ENCODE measurements at places on chromosomes 16 and 17.
A peak's percentile ranks its signal among the peaks of the same experiment; 100 is the strongest.

DNA sequence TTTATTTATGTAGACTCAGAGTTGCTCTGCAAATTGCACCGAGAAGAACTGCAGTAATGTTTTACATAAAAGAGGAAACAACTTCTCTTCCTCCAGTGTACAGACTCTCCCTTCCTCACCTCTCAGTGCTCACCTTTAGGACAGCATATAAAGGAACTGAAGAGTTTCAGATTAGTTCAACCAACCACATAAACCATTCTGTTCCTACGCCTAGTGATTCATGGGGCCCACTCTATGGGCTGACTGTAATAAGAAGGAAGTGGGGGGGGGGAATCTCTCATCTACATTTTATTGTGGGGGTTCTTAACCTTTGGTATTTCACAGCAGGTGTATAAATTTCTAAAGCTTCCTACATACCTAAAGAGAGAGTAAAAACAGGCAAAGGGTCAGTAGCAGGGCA is 18.3 kb downstream of the ZSWIM7 start:
- DNase-seq, result peak; percentile 36

- DNase-seq, result no peak
Observed at GRCh38 chr17:410543-411401, 58.2 kb upstream of the RPH3AL start.

- DNase-seq, result no peak
Observed at GRCh38 chr16:73302942-73303341, 255.0 kb upstream of the ZFHX3 start.

DNA sequence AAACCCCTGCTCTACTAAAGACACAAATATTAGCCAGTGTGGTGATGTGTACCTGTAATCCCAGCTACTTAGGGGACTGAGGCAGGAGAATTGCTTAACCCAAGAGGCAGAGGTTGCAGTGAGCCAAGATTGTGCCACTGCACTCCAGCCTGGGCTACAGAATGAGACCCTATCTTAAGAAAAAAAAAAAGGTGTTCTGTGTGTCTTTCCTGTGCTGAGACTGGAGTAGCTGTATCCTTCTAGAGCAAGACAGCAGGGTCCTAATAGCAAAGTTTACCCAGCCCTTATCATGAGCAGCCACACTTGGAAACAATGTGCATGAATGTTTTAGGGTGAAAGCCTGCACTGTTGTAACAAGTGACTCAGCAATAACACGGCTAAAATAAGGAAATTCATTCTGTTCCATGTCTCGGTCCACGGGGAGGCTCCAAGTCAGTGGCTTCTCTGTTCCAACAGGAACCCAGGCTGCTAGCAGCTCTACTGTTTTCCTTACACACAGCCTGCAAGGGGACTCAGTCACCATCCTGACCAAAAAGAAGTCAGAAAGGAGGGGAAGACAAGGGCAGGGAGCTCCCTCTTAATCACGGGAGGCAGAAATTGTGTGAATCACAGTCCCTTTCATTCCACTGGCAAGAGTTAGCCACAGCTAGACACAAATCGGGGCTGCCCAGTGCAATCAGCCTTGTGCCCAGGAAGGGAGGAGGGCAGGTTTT is 7.1 kb upstream of the SLC5A11 start:
- no peak for DNase-seq

- no peak for DNase-seq
Observed at GRCh38 chr17:49518346-49519078, 23.4 kb downstream of the NGFR start.

- no peak for DNase-seq
Observed at GRCh38 chr16:75483222-75483621, 12.0 kb downstream of the CHST6 start.

- DNase-seq, result no peak
Observed at GRCh38 chr16:88568710-88569613, 1.2 kb upstream of the ZC3H18 start.

DNA sequence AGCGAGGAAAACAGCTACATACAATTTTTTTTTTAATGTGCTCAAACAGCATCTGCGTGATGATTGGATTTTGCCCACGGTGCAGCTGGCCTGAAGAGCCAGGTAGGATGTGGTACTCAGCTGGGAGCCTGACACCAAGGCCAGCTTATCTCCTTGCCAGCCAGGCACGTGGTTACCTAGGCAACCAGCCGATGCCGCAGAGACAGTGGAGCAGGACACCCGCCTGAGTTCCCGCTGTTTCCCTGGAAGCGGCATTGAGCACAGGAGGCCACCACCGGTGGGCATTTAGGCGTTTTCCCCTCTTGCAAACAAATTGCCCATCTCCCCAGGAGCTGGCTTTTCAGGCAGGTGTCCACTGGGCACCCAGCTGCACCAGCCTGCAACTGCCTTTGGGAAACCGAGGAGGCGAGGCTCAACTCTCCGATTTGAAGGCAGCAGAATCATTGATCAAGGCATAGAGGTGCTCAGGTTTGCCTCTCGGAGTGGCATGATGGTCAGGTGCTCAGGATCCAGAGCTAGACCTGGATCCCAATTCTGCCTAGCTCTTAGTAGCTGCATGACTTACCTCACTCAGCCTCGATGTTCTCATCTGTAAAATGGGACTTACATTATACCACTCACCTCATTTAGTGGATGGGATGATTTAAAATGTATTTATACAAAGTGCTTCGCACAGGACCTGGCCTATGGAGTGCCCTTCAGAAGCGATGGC is 137.5 kb upstream of the PLCG2 start:
- DNase-seq, result no peak

- no peak for DNase-seq
Observed at GRCh38 chr17:39018267-39019134, 51.3 kb upstream of the FBXO47 start.

GRCh38 chr16:11852092-11852809 is 909 bp upstream of the RSL1D1 start:
- no peak for DNase-seq

DNA sequence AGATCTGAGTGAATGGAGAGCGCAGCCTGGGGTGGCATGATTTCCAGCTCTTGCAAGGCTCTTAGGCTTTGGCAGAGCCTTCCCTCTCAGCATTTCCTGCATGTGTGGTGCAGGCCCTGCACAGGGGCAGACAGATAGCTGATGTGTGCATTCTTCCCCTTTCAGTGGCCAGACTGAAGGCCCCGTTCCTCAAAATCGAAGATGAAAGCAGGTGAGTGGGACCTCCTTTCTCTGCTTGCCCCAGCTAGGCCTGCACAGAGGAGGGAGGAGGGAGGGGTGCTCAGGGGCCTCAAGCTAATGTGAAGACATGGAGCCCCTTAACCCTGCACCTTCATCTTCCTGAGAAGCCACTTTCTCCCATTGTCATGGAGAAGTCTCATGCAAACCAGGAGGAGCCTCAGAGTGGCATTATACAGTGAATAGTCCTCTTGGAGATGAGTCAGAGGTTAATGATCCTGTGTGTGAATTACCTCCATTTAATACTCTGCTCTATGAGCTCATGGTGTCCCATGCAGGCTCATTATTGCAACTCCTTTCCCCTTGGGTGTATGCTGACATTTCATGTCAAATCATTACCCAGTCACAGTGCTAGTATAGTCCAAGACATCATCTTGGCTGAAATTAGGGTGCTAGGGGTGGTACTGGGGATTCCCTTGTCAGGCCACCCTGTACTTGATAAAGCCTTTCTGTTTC is 20.4 kb upstream of the ADAM11 start:
- no peak for DNase-seq
